Inflammatory macrophage (primary cell): ENCODE measurements at places on chromosomes 2 and 18.

DNA sequence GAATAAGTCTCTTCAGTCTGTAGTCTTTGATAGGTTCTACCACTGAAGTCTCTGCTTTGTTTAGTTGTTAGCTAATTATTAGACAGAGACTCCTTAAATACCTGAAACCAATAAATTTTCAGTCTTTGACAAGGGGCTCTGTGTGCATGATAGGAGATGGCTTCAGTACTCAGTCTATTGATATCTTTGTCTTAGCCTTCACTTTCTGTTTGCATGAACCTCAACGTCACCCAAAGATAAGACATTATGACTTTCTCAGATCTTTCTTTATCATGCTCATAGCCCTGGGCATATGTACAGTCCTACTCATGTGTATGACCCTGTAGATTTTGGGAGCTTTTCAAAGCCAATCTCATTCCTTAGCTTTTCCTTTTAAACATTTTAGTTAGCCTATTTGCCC is 183.5 kb upstream of the GCFC2 start:
- DNase-seq, result no peak

DNA sequence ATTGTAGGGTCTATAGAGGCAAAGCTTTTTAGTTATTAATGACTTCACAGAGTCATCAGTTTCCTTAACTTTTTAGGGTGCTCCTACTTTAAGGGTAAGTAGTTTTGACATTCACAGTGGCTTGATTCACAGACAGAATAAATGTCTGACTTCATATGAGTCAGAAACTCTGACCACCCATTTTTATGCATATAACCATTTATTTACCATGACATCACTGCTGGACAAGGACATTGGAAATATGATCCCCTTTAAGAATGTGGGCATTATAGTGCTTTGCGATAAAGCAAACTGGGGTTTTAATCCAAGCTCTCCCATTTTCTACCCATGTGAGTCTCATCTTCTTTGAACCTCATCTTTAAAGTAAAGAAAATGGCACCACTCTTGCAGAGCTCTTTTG is 162.0 kb upstream of the MC4R start:
- DNase-seq, result no peak

- DNase-seq, result no peak
Observed at GRCh38 chr2:113225263-113226259, 51.8 kb downstream of the PSD4 start.

- no peak for DNase-seq
Observed at GRCh38 chr2:65199891-65200290, 27.7 kb upstream of the ACTR2 start.

- DNase-seq, result no peak
Observed at GRCh38 chr2:26533661-26534060, 55.7 kb upstream of the OTOF start.

DNA sequence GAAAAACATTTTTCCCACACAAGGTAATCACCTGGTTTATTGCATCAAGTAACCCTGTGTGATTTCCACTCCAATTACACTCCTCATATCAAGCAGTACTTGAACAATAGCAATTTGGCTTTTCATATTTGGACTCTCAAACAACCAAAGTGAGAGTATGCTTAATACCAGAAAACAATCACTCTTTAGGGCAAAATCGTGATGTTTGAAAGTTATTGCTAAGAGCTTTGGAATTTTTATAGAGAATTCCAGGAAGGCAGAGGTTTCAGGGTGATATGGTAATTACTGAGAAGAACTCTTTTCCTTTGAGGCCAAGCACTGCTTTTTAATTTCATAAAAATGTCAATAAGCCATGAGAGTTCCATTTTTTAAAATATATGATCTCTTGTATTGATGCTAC is 779.5 kb upstream of the LRRTM1 start:
- DNase-seq, result no peak

DNA sequence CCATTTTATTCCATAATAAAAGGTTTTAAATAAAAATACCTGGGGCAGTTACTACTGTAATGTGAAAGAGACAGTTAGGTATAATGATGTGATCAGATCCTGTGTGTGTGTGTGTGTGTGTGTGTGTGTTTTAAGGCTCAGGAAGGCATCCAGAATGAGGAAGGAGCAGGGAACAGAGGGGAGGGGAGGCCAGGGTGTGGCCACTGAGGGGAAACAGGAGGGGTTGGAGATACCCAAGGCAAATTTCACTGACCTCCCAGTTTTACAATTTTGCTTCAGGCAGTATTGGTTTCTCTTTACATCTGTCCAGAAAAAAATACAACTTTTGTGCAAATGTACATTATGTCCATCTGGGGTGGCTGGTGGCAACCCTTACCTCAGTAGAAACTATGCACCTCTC is 163.5 kb upstream of the FBXO11 start:
- no peak for DNase-seq
